ENCODE measurements at places on chromosomes 4 and X.

- DNase-seq = no peak
These were observed 7.9 kb upstream of the GNRHR start for GRCh38 chr4:67762086-67762485.

GRCh38 chrX:119871245-119871598 lies 311 bp downstream of the RNF113A start:
- DNase-seq = no peak

- no peak for DNase-seq
These were observed 139.5 kb downstream of the MAGEC1 start for GRCh38 chrX:142043196-142043595.

DNA sequence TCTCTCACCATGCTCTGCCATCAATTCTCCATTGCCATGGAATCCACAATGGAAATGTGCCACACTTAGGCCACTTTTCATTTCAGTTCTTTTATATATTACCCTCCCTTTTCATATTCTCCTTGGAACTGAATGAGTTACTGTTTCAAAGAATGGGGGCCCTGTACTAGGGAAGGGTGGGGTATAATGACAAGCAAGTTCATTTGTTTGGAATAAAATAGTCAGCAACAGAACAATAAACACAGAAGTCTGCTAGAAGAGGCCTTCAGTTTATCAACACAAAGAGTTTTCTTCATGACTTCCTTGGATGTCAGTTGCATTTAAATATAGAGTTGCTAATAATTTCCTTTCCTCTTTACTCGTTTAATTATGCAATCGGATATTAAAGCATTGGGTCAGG lies 478.3 kb upstream of the FTHL17 start:
- no peak for DNase-seq

DNA sequence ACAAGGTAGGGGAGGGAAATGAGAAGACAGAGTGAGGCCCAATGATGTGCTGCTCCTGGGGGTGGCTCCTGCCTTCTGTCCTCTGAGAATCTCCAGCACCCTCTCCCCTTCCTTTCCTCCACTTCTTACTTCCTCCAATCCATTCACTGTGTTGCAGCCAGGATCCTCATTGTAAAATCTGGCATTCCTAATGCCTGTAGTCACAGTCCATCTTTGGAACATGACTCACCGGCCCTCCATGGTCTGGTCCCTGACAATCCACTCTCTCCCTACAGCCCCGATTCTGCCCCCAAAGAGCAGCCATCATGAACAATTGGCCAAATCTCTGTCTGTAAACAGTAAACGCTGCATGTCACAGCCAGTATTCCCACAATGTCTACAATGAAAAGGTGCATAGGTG lies 72.9 kb downstream of the CLNK start:
- no peak for DNase-seq

GRCh38 chr4:82851885-82852750 lies 38.8 kb downstream of the SEC31A start:
- DNase-seq = peak; percentile 48

DNA sequence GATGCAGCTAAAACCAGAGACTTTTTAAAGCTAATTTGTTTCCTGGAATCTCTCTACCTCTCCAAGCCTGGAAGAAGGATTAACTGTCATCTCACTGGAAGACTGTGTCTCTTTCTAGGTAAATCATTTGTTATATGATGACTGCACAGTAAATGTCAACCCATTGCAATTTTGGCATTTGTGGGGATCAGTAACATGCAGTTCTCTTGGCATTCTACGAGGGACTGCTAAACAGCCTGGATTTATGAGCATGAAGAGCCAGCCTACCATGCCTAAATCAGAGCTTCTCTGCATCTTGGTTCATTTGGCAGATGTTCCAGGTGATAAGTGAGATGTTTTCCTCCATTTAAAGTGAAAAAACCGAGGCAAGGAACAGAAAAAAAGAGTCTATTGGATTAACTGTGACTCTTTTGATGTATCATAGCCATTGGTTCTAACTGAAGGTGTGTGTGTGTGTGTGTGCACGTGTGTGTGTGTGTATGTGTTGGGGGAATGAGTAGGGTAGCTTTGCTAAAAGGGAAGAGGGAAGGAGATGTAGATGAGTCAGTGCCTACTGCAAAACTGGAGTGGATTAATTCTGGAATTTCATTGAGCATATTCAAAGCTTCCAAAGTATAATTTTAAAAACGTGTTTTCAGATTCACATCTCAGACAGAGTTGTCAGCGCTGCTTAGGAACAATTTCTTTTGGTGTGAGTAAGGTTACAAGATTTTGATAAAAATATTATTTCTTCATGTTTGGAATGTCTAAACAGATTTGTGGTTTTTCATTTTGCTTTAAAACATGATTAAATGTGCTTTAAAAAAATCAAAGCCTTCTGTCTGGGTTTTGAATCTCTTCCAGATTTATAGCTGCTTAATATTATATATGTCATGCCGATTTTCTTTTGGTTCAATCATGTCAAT lies 123.2 kb upstream of the LNX1 start:
- DNase-seq = no peak

- DNase-seq = no peak
These were observed 68.0 kb downstream of the NFKB1 start for GRCh38 chr4:102569200-102569599.

- DNase-seq = no peak
These were observed 187.0 kb downstream of the ANTXR2 start for GRCh38 chr4:79886021-79886420.

DNA sequence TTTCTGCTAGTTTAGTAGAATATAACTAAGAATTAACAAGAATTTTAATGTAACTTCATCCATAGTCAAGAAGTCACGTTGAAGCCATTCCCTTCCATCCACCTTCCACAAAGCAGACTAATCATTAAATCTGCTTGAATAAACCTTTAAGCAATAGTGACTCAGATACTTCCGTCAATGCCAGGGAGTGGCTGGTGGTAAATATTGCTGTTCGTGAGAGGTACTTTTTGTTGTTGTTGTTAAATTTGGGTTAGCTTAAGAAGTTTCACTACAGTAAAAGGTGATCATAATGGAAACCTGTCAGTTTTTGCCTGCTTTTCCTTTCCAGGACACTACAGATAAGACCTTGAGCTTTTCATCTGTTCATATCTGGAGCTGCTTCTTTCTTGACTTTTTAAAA lies 316.3 kb downstream of the TMA16 start:
- DNase-seq = no peak

DNA sequence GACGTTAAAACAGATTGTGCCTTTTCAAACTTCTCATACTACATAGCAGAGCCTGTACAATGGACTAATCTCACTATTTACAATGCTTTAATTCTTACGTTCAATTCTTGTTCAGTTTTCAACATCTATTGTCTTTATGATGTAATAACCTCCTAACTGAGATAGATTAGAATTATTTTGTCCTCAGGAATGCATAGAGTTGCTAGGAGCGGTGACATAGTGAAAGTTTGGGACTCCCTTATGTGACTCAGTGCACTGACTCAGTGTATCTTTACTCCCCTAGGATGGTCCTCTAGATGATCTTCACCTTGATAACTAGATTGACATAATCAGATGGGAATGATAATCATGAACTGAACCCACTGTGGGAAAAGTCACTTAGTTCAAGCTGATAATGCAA lies 151.5 kb downstream of the VEGFC start:
- no peak for DNase-seq

GRCh38 chr4:122542411-122543236 lies 78.2 kb downstream of the IL21 start:
- DNase-seq = no peak

- no peak for DNase-seq
These were observed 53.3 kb downstream of the JADE1 start for GRCh38 chr4:128862608-128863311.

- DNase-seq = no peak
These were observed 50.0 kb downstream of the FGFBP1 start for GRCh38 chr4:15888515-15888914.
